ENCODE measurements at places on chromosomes 2 and 18. TPM values are rescaled to one million over a fixed set of nuclear protein-coding genes. Genes with fewer than 3 reads are reported as not detected.

AQP12A gene
- total RNA-seq = not detected

MYO1B gene
- 245 TPM for total RNA-seq

GALNT14 gene
- total RNA-seq = 0.86 TPM

SLC9A4 gene
- not detected for total RNA-seq

RTP5 gene
- not detected for total RNA-seq

ERICH2 gene
- 0.43 TPM for total RNA-seq

SLC9A2 gene
- not detected for total RNA-seq

SLC40A1 gene
- total RNA-seq = 25.7 TPM

OST4 gene
- total RNA-seq = 201 TPM

DSC3 gene
- 0.26 TPM for total RNA-seq

FBXO15 gene
- 0.26 TPM for total RNA-seq

SLC11A1 gene
- total RNA-seq = 1.3 TPM

SMARCAL1 gene
- 17.9 TPM for total RNA-seq

SEH1L gene
- total RNA-seq = 40.9 TPM

SIX2 gene
- 41.8 TPM for total RNA-seq

CCDC68 gene
- 1.3 TPM for total RNA-seq

UGT1A10 gene
- total RNA-seq = not detected
